ENCODE measurements at places on chromosomes 3 and 15. TPM values are rescaled to one million over a fixed set of nuclear protein-coding genes. Genes with fewer than 3 reads are reported as not detected.

LMOD3 gene
- not detected for total RNA-seq

DNAH12 gene
- 0.12 TPM for total RNA-seq

CATSPER2 gene
- 0.29 TPM for total RNA-seq

CTXN2 gene
- not detected for total RNA-seq

DNA sequence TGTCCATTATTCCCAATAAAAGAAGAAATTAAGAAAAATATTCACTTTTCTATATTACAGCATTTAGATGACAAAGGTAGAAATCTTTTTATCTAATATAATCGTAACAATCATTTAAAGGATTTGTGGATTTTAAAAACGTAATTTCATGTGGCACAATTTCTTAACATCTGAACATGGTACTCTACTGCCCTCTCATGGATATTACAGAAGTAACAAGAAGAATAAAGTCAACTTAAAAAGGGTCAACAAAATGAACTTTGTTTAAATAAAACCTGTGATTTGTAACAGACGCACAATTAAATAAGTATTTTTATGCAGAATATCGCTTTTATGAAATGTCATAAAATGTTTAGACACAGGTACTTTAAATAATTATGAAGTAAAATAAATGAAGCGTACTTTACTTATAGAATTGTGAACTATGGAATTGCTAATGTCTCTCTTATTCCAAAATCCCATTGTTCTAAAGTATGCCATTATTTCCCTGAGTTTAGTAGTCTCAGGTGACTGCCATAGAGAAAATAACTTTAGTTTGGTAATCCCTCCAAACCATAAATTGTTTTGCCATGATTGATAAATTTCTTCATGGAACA lies 366.8 kb upstream of the ZNF385D start:
- DNase-seq = peak; percentile 18

DNA sequence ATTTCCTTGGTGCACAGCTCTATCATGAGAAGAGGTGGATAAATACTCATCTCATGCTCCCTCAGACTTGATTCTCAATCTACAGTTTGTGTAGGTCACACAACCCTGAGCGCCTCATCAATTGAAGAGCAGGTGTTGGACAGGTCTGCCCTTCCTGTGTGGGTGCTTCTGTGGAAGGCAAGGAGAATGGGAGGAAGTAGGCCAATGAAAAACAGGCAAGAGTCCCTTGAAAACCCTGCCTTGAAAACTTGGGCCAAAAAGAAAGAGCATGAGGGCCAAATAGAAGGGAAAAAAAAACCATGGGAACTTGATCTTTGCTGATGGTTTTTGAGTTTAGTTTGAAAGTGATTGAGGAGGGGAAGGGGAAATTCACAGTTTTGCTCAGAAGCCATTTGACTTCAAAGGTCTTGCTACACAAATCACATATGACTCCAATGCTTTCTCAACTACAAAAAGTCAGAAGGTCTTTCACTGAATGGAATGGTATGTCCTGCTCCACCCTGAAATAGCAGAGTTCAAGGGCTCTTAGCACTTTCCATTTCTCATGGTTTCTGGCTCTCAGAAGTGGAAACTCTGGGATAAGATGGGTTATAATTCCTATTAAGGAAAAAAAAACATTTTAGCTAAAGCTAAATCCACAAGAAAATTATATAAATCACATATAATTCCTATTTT lies 37.2 kb upstream of the TM4SF1 start:
- no peak for DNase-seq

GRCh38 chr3:116394365-116394764 lies 50.9 kb downstream of the LSAMP start:
- DNase-seq = no peak

DNA sequence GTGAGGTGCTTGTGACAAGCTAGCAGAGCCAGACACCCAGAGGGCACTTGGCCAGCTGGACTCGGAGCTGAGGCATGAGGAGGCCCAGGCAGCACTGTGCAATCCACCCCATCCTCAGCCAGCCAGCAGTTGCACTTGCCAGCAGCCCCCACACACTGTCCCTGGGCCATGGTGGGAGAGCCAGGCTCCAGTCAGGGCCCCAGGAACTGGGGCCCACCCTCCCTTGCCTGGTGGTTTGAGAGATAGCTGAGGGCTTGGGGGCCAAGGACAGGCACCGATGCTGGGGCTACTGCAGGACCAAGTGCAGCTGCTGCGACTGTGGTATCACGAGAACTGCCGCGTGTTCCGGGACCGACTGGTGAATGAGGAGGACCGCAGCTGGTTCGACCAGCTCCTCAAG lies 63.5 kb downstream of the DNAH1 start:
- DNase-seq = no peak

DNA sequence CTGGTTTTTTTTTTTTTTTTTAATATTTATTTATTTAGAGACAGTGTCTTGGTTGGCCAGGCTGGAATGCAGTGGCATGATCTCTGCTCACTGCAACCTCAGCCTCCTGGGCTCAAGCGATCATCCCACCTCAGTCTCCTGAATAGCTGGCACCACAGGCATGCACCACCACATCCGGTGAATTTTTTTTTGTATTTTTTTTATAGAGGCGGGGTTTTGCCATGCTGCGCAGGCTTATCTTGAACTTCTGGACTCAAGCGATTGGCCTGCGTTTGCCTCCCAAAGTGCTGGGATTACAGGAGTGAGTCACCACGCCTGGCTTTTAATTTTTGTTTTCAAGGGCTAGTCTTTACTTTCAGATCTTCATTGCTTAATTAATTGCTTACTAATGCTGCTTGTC lies 13.1 kb downstream of the PCCB start:
- no peak for DNase-seq

GRCh38 chr3:11053926-11054503 lies 61.5 kb downstream of the SLC6A1 start:
- no peak for DNase-seq

DNA sequence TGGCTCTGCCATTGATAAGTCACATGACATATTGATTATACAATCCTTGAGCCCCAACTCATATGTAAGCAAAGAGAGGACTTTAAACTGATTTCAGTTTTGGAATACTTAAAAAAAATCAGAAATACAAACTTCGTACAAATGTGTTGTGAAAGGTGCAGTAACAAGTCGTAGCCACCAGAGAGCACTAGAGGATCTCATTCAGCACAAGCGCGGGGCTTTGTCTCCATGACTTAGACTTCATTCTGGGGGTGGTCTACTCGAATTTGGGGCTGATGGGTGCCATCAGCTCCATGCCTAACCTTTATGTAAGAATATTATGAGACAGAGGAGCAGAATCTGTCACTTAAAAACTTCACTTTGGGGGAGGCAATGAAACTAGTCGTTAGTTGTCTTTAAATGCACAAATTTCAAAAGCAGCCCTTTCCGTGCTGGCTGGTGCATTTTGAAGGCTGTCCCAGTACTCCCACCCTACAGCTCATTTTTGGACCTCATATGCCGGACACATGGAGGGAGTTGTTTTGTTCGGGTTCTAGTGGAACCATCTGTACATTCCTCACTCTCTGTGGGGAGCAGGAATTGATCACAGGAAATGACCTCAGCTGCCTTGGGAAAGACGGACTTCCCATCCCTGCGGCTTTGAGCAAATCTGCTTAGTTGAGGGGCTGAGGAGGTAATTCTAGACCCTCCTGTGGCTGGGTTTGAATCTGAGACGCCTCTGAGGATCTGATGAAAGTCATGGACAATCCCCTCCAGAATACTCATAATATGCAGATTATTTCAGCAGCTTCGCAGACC lies 27.5 kb upstream of the MASP1 start:
- peak; percentile 57 for DNase-seq

DNA sequence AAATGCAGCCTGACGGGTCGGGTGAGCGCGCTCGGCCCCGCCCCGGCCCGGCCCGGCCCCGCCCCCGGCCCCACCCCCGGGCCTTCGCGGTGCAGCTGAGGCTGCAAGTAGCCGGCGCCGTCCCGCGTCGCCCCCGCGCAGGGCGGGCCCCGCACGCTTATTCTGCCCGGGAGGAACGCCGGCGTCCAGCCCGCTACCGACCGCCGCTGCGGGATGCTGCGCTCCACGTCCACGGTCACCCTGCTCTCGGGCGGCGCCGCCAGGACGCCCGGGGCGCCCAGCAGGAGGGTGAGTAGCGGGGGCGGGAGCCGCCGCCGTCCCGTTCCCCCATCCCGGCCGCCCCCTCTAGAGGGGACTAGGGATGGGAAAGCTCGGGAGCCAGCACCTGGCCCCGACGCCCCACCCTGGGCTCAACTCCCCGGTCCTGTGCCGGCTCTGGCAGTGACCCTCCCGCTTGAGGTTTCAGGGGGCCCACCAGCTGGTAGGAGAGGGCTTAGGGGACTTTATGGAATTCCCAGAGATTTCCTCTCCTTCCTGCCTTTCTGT lies at the start of gene MYZAP:
MYZAP (plus strand) TSS at position 83 of the 546 bp plus-strand sequence; CDS start at position 214, 131 bp downstream.
- DNase-seq = no peak

GRCh38 chr15:49148727-49149126 lies 6.7 kb downstream of the COPS2 start:
- DNase-seq = no peak

GRCh38 chr3:153138276-153139210 lies 23.5 kb upstream of the RAP2B start:
- DNase-seq = peak; percentile 79

GRCh38 chr3:66093981-66094380 lies 55.3 kb upstream of the MAGI1 start:
- no peak for DNase-seq

DNA sequence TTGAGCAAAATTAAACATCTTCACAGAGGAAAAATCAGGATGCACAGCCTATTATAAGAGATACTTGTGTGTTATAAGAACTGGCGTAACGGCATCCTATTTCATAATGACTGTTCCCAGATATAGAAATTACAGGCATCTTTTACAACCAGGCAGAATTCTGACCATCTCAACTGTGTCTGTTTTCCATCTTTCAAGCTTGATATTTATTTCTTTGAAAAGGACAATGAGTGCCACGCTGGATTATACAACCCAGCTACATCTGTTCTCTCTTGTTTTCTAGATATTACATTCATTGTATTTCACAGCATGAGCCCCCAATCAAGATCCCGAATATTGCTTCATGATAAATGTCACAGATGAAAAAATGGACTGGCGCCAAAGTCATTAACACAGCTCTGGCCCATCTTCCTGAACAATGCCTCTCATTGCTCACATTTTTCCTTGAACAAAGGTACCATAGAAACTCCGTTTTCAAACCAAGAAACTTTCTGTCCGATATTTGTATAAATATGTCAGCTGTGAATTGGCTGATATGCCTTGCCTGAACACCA lies 420.6 kb downstream of the TBL1XR1 start:
- no peak for DNase-seq

DNA sequence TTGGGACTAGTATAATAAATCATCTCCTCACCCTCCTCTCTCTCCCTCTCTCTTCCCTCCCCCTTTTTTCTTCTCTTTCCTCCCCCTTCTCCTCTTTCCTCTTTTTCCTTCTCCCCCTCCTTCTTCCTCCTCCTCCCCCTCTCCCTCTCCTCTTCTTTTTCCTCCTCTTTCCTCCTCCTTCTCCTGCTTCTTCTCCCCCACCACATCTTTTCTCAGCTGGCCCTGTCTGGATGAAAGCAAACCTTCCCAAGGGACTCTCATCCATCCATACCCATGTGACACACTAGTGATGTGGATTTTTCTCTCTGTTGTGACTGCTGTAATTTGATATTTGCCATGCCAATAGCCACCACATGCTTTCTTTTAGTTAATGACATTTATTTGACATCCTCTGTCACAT lies 127.2 kb downstream of the EBLN2 start:
- no peak for DNase-seq

GRCh38 chr15:60389261-60390077 lies 8.3 kb downstream of the ANXA2 start:
- DNase-seq = no peak

DNA sequence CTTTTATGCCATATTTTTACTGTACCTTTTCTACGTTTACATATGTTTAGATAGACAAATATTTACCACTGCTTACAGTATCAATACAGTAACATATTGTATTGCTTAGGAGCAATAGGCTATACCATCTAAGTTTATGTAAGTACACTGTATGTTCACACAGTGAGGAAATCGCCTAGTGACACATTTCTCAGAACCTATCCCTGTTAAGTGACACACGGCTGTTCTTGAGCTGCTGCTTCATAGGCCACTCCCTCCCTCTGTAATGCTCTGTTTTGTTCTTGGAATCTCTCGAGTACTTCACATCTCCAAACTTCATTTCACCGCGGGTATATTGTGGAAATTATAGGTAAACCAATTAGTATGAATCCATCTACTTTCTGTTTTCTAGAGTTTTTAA lies 13.4 kb upstream of the SELENOT start:
- no peak for DNase-seq

DNA sequence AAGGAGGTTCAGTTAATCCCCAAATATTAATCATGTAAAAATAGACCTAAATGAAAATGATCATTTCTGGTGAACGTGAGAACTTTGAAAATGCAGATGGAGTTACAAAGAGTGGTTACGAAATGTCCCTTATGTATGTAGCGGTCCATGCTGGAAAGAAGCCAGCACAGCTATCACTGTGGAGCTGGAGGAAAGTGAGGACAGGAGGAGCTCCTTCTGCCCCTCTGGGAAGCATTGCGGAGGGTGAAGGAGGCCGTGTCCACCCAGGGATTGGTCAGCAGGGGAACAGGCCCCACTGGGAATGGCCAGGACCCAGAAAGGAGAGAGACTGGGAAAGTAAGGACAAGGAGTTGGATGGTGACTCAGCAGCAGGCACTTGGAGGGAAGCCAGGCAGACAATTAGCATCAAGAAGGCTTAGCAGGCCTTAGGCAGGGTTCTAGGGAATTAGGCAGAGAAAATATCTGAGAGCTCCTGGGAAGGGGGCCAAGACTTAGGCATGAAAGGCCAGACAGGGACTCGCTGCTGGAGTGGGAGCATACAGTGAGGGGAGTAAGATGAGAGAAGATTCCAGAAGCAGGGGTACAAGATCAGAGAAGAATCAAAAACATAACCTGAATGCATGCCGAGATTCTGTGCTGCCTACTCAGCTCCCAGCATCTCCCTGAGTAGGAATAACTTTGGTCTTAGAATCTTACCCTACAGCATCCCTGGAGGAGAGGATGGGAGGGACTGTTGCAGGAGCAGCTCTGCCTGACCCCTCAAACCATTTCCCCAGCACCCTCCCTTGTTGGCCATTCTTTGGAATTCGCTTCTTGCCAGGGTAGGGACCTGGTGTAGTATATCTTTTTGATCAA lies 171.0 kb upstream of the UMPS start:
- no peak for DNase-seq

- no peak for DNase-seq
Observed at GRCh38 chr15:81275711-81276392, 48.1 kb downstream of the STARD5 start.

DNA sequence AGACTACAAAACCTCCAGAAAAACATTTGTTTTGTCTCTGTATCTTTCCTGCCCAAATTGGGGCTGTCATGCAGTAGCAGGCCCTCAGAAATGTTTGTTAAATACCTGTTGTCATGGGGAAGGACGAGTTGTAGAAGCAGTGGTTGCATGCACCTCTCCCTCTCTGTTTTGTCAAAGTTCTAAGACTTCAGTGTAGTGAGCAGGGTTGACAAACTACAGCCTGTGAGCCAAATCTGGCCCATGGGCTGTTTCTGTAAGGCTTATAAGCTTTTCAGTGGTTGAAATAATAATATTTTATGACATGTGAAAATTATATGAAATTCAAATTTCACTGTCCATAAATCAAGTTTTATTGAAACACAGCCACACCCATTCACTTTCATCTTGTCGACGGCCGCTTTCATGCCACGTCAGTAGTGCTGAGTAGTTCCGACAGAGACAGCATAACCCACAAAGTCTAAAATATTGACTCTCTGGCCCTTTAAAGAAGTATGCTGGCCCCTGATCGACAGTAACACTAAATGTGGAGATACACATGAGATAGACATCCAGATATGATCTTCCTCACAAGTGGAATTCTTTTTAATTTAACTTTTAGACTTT lies 102.9 kb downstream of the PDZRN3 start:
- no peak for DNase-seq

Data from glomerular endothelial cell (primary cell).